A549 treated with dexamethasone at 1 μM for 4 hours (cell line): ENCODE measurements at places on chromosomes 13 and 19. TPM values are rescaled to one million over a fixed set of nuclear protein-coding genes. Genes with fewer than 3 reads are reported as not detected.

The ZNF560 gene
- not detected in 5 replicates for total RNA-seq

The MIA gene
- 0.30 to 0.33 TPM in 2 of 5 replicates, not detected in the others for total RNA-seq

The KLF5 gene
- total RNA-seq, result 25.4 to 73.7 TPM (median 59.9 TPM) in 5 replicates

The TMEM255B gene
- total RNA-seq, result 0.87 to 1.3 TPM (median 0.93 TPM) in 5 replicates
